ENCODE measurements at places on chromosomes 2 and 18. TPM values are rescaled to one million over a fixed set of nuclear protein-coding genes. Genes with fewer than 3 reads are reported as not detected.

The DLX2 gene
- total RNA-seq, result not detected

The NT5C1B gene
- total RNA-seq, result not detected

The KIAA2012 gene
- not detected for total RNA-seq

The TUBA4B gene
- total RNA-seq, result not detected

The GFPT1 gene
- 50.5 TPM for total RNA-seq

The DQX1 gene
- total RNA-seq, result 0.55 TPM

The SCYGR4 gene
- not detected for total RNA-seq

The BOLL gene
- total RNA-seq, result not detected

The POTEC gene
- total RNA-seq, result not detected

The PNKD gene
- total RNA-seq, result 20.6 TPM

DNA sequence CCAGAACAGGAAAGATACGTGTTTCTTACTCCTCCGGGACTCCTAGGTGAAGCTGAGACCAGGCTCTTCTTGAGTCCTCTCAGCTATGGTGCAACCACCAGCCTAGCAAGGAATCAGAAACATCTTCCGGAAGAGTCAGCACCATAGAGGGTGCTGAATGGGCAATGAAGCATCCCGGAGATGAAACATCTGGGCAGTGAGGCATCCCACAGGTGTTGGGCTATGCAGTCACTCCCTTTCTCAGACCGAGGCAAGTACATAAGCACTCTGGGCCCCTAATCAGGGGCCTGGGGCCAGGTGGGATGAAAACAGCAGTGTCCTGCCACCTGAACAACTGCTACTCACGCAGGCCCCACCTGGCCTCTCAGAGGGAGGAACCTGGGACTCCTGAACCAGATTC is 1.4 kb upstream of the CAPN10 start:
- DNase-seq, result no peak

DNA sequence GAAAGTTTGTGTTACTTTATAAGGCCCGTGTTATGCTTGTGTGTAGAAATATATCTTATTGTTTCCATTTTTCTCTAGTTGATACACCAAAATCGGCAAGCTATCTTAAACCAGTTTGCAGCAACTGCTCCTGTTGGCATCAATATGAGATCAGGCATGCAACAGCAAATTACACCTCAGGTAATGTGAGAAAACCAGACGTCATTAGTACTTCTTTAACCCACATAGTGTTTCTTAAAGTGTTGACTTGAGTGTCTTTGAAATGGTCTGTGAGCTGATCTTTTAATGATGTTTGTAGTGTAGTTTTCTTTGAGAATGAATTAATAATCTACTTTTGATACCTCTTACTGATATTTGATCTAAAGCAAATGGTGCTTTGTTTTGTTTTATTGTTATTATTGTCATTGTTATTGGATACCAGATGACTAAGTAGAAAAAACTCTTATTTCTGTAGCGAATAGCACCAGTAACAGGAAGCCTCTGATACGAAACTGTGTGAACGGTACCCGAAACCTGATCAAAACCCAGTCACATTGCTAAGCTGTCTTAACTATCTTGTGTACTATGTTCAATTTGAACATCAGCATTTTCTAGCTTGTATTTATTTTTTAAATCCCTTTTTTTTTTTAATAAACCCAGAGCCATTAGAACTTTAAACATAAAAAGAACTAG is 53.7 kb downstream of the PTRHD1 start:
- no peak for DNase-seq

DNA sequence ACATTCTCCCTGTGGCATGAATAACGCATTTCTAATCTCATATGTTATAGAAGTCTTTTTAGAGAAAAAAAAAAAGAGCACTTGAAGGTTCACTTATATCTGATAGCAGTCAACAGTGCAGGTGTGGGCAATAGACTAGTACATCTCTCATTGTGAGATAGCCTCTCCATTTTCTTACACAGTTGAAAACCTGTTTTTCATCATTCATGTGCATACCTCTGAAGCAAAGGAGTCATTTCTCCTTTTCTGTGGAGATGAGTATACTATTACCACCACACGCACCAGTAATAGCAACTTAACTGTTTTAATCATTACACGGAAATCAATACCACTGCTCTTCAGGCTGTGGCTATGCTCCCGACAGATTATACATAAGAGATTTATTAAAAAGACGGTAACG is 1653.3 kb upstream of the TMEFF2 start:
- DNase-seq, result no peak

- DNase-seq, result no peak
Measured at GRCh38 chr18:11520536-11520935, 88.9 kb upstream of the SLC35G4 start.

DNA sequence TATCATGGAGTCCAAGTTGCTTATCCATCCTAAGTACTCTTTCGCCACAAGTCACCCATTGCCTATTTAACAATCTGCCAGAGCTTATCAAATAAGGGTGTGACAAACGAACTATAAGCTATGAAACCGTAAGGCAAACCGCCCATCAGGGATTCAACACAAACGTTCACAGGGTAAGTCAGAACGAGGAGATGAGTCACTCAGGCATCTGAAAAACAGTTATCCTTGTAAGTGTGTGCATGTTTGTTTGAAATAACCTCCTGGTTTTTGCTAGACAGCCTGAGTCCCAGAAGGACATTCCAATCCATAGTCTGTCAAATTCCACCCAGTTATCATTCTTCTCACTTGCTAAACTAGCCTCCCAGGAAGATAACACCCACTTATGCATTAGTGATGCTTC is 299.1 kb downstream of the PAX3 start:
- no peak for DNase-seq

GRCh38 chr2:187447336-187447735 is 716 bp downstream of the CALCRL start:
- no peak for DNase-seq

DNA sequence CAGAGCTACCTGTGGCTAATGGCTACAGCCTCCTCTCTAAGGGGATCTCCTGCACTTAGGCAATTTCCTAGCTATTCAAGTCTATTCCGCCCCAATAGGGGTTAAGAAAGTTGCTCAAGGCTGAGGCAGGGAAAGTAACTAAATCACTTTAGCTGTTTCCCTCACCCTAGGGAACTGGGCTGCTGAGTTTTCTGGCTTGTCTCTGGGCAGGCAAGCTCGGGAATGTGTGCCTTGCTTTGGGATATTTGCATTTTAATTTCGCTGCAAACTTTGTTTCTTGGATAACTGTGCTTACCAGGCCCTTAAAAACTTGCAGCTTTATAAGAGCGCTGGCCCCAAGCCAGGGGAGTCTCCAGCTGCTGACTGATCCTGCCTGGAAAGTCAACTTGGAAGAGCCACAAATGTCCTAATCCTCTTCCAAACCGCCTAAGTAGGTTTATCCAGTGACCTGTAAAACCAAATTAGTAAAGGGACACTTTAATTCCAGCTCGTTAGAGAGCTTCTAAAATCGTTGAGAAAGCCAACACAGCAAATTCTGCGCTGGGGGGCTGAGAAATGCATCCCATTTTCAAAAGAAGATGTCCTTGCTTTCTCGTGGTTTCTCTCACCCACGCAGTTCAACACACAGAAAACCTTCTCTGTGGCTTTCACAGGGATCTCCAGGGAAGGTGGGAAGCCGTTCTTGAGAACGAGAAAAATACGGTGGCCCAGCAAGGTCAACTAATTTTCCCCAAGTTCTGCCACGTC is 59.5 kb upstream of the SP3 start:
- DNase-seq, result no peak

- DNase-seq, result no peak
Measured at GRCh38 chr18:35193316-35193715, 47.5 kb upstream of the ZNF397 start.

DNA sequence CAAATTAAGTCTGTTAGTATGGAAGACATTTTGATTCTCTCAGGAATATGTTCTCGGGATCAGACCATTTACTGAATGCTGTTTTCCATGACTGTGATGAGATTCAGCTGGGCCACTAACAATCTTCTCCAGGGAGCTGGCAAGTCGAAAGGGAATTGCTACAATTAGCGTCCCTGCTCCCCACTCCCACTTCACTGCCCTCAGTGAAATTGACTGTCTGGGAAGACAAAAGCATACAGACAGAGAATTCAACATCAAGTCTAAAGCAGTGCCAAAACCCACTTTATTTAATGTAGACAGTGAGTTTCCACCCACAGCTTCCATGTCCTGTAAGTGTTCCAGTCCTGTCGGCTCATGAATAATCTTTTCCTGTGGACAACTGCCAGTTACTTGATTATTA is 34.0 kb upstream of the COL3A1 start:
- DNase-seq, result no peak

- DNase-seq, result no peak
Measured at GRCh38 chr2:35228584-35228983, 1127.0 kb upstream of the CRIM1 start.

GRCh38 chr2:219079417-219079816 is 18.7 kb upstream of the IHH start:
- no peak for DNase-seq

DNA sequence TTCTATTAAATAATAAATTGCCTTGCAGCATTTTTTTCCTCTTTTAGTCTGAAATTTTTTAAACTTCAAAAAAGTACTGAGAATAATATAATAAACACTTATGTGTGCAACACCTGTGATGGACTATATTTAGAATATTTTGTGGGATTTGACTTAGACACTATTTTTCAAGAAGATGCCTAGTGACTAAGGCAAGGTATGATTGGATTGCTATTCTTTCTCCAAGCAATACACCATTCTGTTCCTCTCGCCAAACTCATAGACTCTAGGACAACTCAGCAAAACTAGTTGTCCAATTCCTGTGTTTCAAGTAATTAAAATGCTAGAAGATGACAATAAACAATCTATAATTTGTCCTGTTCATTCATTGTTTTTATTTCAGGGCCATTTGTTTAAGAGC is 75.9 kb downstream of the METTL4 start:
- no peak for DNase-seq

DNA sequence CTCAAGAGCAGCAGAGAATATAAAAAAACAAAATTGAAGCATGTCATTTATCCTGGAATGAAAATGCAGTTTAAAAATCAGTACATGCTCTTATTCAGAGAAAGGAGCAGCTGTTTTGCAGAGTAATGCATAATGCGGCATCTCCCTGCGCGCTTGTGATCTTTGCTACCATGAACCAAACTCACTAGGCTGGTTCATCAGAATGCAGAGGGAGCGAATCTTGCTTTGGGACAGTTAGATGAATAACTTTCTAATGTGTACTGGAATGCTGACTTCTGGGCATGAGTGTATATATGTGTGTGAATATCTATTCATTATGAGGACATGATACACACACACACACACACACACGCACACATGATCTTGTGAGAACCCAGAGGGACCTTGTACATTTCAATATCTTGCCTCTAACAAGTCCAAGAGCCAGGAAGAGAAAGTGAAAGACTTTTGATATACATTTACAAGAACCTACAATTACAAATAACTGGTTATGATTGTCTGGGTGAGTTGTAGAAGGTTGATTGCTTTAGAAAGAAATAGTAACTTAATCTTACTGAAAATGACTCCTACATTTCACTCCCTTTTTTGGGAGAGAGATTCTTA is 54.1 kb upstream of the THOC1 start:
- DNase-seq, result no peak

DNA sequence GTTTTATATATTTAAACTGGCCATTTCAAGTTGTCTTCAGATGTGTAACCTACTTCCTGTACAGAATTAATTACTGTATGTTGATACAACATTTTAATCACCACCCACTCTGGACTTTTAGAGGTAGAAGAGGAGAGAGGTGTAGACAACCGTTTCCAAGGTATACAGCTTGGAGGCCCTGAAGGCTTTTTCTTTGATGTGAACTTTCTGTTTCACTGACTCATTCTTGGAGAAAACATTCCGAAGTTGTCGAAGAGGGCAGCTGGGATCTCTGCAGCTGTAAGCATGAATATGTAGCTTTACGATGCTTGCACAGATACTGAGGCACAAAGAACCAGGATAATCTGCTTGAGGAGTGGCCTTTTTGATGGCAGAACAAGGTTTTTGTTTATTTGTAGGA is 137.0 kb downstream of the NCKAP5 start:
- DNase-seq, result no peak

DNA sequence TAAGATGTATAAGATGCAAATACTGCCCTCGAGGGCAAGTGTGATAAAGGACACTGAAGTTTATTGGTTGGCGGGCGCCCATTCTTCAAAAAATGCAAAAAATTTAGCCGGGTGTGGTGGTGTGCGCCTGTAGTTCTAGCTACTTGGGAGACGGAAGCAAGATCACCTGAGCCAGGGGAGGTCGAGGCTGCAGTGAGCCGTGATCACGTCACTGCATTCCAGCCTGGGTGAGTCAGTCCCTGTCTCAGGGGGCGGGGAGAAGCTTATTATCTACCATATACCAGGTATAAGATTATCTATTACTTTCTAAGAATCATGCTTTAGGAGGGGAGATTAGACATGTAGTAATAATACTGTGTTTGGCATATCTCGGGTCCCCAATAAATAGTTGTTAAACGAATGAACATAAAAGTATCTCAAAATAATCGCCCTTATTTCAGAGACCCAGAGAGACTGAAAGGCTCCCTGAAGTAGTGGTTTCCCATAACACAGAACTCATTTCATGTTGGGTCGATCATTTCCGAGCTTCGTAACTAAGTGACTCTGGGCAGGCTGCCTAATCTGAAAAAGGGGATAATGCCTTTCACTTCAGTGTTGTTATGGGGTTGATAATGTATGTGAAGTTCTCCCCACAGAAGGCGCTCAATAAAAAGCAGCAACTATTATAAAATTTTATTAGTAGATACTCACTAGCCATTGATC is 1.2 kb upstream of the SELENOI start:
- no peak for DNase-seq

- DNase-seq, result no peak
Measured at GRCh38 chr2:106184394-106184793, 9.7 kb downstream of the UXS1 start.

DNA sequence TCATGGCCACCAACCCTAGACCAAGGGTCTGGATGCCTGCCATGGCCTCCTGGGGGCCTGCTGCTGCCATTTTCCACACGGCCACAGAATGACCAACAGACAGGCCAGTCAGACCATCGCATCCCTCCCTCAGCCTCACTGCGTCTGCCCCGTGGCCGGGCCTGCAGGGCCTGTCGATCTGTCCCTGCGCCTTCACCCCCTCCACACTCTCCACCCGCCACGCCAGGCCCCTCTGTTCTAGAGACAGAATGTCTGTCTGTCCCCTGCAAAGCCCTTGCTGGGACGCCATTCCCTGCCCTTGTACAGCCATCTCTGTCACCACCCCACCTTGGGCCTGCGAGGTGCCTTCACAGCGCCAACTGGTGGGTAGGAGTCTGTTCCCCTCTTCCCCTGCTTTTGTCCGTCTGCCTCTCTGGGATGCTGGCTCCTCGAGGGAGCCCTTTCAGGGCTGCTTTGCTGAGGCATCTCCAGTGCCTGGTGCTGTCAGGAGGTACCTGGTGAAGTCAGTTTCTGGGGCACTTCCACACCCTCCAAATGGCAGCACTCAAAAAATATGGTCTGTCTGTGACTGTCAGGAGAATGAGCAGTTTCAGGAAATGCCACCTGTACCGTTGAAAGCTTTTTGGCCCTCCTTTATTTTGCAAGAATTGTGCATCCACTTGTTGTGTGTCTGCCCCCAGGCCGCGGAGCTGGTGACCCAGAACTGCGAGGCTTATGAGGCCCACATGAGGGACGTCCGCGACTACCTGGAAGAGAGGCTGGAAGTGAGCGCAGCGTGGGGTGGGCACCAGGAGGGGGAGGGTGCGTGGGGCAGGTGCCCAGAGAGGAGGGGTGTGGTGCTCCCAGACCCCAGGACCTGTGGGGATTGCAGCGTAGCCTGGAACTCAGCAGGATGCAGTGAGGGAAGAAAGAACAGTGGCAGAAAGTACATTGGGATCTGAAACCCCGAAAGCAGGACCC is 6.7 kb upstream of the ESPNL start:
- no peak for DNase-seq

All from natural killer cell treated with Interleukin-12 subunit alpha and Interleukin-12 subunit beta and Interleukin-15 and Interleukin-18, amount 100 ng/mL, for 72 hours (primary cell).